Caudate nucleus (tissue), 63 donors: ENCODE measurements at places on chromosomes 3 and 15.

DNA sequence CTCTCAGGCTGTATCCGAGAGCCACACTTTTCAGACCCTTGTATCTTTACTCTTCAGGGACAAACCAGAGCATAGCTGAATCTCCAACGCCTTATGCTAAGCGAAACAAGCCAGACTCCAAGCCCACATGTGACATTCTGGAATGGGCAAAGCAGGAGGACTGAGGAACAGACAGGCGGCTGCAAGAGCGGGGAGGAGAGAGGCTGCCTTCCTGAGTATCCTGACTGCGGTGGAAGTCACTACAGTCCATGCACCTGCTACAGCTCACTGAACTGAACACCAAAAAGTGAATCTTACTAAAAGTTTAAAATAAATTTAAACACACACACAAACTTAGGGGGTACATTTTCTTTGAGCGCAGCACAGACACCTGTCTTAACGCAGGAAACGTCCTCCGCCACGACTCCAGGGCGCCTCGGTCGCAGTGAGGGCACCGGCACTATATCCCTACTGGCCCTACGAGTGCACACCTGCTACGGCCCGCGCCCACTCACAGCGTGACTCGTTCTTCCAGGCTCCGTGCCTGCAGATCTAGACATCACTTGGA, 1.4 kb downstream of the CYFIP1 start:
- DNase-seq, result no peak

DNA sequence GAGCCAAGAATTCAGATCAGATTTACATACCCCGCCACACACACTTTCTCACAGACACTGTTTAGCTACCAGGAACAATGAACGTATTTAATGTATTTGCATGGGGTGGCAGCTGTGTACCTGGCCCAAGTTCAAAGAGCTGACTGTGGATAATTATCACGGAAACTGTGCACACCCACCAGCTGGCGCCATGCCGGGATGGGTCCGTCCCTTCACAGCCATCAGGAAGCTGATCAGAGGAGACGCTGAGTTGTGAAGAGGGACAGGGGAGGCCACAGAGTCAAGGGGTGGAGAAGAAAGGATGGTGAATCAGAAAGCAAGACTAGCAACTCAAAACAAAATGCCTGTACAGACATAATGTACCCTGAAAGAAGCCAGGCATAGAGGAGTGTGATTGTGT, 13.1 kb upstream of the PLA2G4D start:
- DNase-seq, result no peak

DNA sequence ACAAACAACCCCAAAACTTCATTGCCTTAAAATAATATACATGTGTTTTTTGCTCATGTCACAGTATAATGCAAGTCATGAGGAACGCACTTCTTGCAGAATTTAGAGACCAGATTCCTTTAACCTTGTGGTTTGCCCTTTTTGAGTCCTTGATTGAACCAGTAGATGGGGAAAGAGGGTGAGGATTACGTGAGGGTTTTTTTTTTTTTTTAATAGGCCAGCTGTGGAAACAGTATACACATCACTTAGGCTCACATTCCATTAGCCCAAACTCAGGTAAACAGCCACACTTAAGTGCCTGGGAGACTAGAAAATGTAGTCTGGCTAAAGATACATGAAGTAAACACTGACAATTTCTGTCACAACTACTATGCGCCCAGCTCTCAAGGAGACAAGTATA, 114.9 kb upstream of the MLF1 start:
- DNase-seq, result no peak

DNA sequence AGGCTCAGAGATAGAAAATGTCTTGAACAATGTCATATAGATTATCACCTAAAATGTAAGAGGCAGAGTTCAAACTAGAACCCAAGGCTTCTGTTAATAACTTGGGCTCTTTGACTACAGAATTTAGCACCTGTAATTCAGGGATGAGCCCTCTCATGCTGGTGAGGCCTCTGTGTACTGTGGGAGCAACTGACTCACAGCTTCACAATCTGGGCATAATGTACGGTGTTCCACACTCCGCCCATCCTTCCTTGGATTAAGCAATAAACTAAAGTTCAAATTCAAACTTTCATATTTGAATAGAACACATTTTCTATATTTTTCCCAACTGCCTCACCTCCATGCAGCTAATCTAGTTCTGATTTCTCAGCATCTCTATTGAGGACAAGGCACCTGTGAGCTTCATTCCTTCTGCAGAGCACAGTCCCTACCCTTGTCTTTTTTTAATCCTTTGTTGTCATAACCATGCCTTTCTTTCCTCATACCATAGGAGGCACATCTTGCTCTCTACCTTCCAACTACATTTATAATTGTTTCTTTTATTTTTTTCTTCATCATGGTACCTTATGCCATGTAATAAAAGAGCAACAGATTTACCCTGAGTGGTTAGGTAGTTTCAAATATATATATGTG, 392.1 kb downstream of the NLGN1 start:
- no peak for DNase-seq

- no peak for DNase-seq
These were observed 3.1 kb downstream of the PRRT3 start for GRCh38 chr3:9949115-9949514.

DNA sequence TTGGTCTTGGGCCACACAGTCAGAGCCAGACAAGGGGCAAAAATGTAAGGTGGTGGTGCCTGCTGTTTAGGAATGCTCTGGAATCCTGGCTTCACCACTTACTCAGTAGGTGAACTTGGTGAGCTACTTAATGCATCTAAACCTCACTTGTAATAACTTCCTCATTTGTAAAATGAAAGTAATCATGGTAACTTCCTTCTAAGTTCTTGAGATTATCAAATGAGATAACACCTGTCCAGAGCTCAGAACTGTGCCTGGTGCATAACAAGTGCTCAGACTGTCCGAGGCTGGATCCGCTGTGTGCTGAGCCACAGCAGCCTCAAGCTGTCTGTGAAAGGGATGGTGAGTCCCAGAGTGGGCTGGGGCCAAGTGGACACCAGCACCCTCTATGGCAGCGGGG, 62.8 kb upstream of the KY start:
- DNase-seq, result no peak

- DNase-seq, result peak; percentile 43
These were observed at the start of gene ESYT3 for GRCh38 chr3:138434276-138434874. TSS of gene ESYT3 (plus strand) at chr3:138434616. CDS start at chr3:138434799, 183 bp downstream.

GRCh38 chr3:4766263-4766662, 213.0 kb upstream of the BHLHE40 start:
- no peak for DNase-seq

GRCh38 chr3:134772591-134772990, 22.5 kb upstream of the EPHB1 start:
- no peak for DNase-seq

DNA sequence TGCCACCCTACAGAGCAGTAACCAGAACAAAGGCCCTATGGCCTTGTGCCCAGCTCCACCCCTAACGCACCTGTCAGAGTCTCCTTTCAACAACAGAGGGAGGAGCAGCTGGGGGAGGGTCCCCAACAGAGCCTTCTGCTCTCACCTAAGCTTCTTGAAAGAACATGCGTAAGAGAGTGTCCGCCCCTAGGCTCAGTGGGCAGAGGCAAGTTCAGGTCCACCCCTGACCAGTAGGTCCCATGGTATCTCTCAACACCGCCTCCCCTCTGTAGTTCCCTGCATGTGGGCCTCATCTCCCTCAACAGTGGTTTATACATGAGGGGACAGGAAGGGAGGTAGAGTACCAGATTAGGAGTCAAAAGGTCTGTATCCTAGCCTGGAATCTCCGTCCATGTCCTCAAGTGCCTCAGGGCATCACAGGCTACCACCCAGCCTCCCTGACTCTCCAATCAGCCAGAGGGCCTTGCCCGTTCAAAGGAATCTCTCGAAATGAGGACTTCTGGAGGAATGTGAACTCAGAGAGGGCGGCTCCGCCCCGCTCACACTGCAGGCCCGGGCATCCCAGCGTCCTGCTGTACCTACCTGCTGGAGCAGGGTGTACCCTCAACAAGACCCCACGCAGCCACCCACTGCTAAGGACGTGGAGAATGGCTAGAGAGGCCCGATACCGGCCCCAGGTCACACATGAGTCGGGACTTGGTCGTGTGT, 680 bp downstream of the POC1A start:
- no peak for DNase-seq

DNA sequence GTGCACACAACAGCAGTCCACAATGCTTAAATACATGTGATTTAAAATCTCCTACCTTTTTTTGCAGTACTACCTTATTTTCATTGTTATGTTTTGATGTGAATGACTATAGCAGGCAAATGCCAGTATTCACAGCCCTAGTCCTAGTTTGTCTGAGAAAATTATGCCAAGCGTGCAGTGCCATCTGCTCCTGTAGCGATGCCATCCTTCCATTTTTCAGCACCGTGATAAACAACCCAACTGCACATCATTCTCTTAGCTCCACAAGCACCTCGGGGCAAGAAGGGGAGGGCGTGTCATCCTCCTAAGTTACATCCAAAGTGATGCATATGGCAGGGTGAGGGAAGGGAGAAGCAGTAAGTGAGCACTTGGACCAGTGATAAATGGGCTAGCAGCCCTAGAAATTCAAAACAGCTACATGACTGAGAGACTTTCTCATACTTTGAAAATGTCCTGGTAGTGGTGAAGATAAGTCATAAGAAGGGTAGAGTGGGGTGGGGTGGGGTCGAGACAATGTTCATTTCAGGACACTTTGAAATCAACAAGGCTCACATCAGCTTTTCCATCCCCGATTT, 198.8 kb downstream of the LSAMP start:
- no peak for DNase-seq

DNA sequence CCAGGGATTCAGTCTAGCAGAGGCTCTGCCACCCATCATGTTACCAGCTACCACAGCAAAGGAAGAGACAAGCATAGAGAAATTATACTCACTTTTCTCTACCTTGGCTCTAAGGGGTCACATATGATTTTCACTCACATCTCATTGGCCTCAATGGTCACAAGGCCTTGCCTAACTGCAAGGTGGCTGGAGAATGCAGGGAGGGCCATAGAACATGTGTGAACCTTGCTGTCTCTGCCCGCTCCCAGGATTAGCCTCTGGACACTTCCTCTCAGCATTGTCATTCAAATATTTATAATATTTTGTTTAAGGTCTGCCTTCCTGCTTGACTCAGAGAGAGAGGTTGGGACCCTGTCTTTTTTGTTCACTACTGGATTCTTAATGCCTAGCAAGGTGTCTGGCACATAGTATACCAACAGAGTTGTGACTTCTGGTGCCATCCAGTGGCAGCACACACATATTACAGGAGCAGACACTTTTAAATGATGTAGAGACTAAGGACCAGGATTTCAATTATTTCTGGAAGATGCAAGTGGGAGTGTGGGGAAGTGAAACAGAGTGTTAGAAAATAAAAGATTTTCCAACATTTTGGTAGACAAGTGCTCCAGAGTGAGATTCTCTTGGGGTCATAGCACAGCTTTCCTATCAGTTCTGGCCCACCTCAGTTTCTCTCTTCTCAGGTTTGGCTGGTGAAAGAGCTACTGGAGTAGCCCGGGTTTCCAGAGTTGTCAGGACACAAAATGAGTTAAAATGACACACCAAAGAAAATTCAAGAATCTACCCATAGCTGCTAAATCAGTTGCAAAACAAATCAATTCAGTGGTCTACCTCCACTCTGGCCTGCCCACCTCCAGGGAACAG, 119.0 kb upstream of the RASGRP1 start:
- no peak for DNase-seq

GRCh38 chr3:194931347-194931746, 245.7 kb downstream of the FAM43A start:
- no peak for DNase-seq

DNA sequence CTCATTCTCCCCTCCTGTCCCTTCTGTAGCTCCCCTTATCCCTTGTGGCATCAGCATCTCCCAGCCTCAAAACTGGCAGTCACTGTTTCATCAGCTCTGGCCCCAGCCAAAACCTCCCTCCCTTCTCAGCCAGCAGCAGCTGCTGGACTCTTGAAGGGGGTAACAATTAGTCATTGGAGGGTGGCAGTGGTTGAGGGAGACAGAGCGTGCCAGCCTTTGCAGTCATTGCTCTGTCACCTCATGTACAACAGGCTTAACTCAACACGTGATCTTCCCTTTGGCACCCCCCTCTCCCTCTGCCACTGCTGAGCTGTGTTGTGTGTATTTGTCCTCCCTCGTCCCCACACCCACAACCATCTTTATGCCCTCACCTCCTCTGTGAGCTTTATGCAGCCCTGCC, 28.2 kb downstream of the RBP2 start:
- DNase-seq, result peak; percentile 81

DNA sequence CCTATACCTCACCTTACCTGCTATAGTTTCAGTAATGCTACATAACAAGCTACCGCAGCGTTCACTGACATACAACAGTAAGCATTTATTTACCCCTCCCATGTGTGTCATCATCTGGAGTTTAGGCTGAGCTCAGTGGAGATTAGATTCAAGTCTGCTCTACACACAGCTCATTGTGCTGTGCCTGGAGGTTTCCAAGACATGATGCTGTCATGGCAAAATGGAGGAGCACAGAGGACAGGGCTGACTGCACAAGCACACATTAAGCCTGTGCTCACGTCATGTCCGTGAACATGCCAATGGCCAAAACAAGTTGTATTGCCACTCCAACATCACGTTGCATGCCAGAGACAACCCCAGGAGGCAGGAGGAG, 333.8 kb upstream of the TRIM42 start:
- no peak for DNase-seq

- DNase-seq, result no peak
These were observed 1312.6 kb downstream of the ROBO1 start for GRCh38 chr3:78455166-78455565.

GRCh38 chr3:172087602-172088580, 48.5 kb downstream of the FNDC3B start:
- DNase-seq, result no peak

GRCh38 chr3:156619376-156619775, 55.0 kb upstream of the TIPARP start:
- DNase-seq, result no peak

DNA sequence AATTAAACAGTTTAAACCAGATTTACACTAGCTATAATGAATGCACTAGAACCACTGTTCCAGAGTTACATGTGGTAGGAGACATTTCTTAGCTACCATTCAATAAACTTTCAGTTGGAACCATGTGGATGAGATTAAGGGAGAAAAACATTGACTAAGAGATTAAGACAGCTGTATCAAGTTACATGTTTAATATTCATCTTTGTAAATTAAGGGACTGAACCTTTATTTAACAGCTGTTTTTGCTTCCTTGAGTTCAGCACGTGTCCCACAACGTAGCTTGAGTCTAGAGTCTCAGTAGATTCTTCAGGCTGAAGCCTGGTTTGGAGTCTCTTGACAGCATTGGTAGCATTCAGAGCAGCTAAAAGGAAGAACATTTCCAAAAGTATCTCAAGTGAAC, 27.2 kb upstream of the CFAP44 start:
- DNase-seq, result no peak

- no peak for DNase-seq
These were observed 1006.7 kb upstream of the ALCAM start for GRCh38 chr3:104360038-104360437.

DNA sequence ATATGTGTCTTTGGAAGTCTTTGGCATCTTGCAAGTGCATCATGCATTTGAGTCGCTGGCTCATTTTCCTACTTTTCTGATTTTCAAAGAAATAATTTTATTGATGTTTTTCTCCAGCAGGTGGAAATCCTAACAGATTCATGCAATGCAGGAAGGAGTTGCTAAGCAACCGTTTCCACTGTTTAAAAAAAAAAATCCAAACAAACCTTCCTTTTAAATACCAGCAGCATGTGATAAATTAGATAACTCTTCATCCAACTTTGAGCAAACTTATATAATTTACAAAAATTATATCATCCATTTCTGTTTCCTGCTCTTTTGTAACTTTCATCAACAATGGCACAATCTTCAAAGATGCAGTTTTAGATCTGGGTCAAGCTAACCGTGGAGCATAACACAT, 364.1 kb downstream of the MFSD1 start:
- DNase-seq, result no peak

GRCh38 chr3:7282988-7283387, 422.1 kb downstream of the GRM7 start:
- DNase-seq, result no peak

- DNase-seq, result no peak
These were observed 116.4 kb downstream of the SENP2 start for GRCh38 chr3:185702262-185703225.
